ENCODE measurements at places on chromosomes 2 and 18. TPM values are rescaled to one million over a fixed set of nuclear protein-coding genes. Genes with fewer than 3 reads are reported as not detected.
A peak's percentile ranks its signal among the peaks of the same experiment; 100 is the strongest.

DNA sequence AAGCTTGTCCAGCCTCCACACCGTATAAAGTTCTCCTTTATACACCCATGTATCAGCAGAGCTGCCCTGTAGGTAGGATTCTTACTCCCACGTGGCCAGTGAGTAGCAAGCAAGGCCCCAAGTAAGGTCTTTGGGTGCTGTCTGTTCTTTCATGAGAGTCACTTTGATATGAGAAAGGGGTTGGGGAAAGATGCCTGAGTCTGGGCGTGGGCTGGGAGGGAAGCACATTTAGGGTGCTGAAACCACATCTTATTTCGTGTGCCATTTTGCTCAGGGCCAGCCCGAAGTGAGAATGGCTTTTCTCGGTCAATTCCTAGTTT, 436 bp upstream of the ITPRIPL1 start:
- no peak for DNase-seq

DNA sequence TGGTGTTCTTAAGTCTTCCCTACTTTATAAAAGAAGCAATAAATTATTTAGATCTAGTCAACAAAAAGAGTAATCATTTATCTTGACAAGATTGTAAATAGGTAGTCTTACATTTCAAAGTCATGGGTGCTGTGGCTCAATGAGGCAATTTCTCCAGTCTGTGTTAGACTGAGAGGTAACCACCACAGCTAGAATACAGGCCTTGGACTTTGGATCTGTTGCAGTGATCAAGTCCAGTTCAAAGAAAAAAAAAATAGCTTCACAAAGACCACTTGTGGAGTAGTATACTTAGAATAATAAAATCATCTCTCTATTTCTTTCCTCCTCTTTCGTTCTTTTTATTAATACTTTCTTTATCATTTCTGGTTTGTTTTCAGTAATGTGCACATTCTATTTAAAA, 93.1 kb upstream of the FSIP2 start:
- DNase-seq: no peak

DNA sequence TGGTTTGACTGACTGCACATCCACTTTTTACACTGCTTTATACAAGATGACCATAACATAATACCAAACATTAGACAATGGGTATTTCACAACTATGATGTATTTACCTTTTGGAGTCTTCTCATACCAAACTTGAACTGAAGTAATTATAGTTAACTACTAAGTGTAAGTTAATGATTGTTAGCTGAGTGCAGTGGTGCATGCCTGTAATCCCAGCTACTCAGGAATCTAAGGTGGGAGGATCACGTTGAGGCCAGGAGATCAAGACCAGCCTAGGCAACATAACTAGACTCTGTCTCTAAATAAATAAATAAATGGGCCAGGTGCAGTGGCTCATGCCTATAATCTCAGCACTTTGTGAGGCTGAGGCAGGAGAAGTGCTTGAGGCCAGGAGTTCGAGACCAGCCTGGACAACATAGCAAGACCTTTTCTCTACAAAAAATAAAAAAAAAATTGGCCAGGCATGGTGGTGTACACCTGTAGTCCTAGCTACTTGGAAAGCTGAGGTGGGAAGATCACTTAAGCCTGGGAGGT, 44.9 kb upstream of the ORC2 start:
- no peak for DNase-seq

GRCh38 chr2:24915796-24916195, 4.2 kb downstream of the ADCY3 start:
- DNase-seq: no peak

- DNase-seq: no peak
Measured at GRCh38 chr18:61963705-61964104, 70.9 kb upstream of the RNF152 start.

- no peak for DNase-seq
Measured at GRCh38 chr18:48138210-48138609, 207.8 kb upstream of the SMAD2 start.

- DNase-seq: peak; percentile 93
Measured at GRCh38 chr2:207166349-207167098, 776 bp upstream of the KLF7 start.

- no peak for DNase-seq
Measured at GRCh38 chr2:215615803-215616174, 179.9 kb upstream of the FN1 start.

- no peak for DNase-seq
Measured at GRCh38 chr2:181984814-181985631, 630 bp upstream of the PPP1R1C start.

- DNase-seq: no peak
Measured at GRCh38 chr2:205024822-205025518, 479.7 kb downstream of the PARD3B start.

DNA sequence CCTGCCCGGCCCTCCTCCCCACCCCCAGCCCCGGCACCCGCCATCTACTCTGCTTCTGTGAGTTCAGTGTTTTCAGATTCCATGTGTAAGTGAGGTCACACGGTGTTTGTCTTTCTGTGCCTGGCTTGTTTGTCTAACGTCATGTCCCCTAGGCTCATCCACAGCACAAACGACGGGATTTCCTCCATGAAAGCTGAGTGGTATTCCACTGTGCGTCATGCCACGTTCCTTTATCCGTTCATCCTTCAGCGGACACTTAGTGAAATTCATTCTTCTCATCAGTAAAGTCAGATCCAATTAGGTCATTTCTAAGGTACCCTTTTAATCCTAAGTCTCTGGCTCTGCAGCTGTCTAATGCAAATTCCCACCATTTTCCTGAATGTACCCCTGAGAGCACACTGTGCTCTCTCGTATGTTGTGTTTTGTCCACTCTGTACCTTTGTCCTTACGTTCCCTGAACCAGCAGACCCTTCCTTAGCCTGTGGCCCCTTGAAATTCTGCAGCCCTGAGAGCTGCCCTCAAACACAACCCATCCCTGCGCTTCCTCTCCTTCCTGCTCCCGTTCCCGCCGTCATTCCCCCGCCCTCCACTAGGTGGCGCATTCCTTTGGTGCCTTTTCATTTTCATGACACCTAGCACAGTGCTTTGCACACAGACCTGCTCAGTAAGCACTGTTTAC, 44.1 kb downstream of the TRAPPC12 start:
- peak; percentile 88 for DNase-seq

- DNase-seq: no peak
Measured at GRCh38 chr2:161100211-161100895, 59.9 kb upstream of the TANK start.

DNA sequence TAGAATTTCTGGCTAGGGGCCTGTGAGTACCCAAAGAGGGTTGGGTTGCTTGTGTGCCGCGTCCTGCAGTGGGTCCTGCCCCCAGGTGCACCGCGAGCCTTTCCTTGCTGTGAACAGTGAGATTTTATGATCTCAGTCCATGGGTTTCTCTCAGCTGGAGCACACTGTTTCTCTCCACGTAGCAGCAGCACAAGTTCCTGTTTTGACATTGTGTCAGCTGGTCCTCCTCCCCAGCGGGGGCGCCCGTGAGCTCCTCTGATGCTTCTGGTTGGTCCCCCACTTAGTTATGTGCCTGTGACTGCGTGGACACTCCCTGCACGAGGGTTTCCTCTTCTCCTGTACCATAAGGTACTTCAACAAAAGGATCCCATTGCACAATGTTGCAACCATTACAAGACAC, 29.8 kb downstream of the TSHZ1 start:
- no peak for DNase-seq

GRCh38 chr18:76234676-76235060, 260.4 kb downstream of the ZNF516 start:
- no peak for DNase-seq

DNA sequence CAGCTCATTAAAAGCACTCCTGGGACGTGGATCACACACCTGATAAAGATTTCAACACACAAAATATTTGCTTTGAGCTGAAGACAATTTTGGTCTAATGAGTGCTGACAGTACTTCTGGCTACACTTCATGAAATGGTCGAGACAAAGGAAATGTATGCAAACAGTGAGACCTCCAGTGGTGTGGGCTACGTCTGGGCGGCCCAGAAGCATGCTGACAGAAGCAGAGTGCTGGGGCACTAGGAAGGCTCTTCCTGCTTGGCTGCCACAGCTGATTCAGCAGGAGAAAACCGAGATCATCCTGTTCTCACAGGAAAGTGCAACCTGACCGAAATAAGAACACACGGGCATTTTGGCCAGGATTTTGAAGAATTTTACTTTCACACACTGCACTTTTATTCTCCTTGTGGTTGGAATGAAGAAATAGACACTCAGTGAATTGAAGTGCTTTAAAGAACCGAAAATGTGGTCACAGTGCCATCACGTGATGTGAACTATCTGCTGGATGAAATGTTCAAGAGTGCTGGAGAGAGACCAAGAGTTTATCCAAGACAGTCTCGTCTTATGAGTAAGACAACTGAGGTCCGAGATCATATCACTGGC, 149.5 kb downstream of the CCBE1 start:
- no peak for DNase-seq

- DNase-seq: no peak
Measured at GRCh38 chr2:166181813-166182154, 54.0 kb upstream of the SCN1A start.

DNA sequence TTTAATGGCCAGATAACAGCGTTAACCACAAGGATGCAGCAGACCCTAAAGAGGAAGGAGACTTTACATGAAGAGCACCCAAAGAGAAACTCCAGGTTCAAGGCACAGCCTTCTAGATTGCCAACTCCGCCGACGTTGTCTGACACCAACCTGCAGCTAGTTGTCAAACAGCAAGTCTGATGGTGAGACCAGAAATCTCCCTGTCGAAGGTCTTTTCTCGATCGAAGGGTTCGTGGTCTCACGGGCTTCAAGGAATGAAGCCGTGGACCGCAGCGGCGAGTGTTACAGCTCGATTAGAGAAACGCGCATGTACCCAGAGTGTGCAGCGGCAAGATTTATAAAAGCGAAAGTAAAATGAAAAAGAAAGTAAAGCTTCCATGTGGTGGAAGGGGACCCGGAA, 656.3 kb downstream of the XIRP2 start:
- no peak for DNase-seq

GRCh38 chr2:37827911-37828511, 97.1 kb upstream of the RMDN2 start:
- DNase-seq: no peak

GRCh38 chr2:12928197-12928774, 211.6 kb downstream of the TRIB2 start:
- DNase-seq: no peak

GRCh38 chr2:14015113-14015630, 617.3 kb upstream of the LRATD1 start:
- DNase-seq: no peak

The TRPM8 gene
- not detected for total RNA-seq

The LBX2 gene
- total RNA-seq: 1.0 TPM

The KCNS3 gene
- total RNA-seq: not detected

The CPSF3 gene
- 28.8 TPM for total RNA-seq

The SLC1A4 gene
- 78.7 TPM for total RNA-seq

The CHST9 gene
- total RNA-seq: 0.18 TPM

The EDAR gene
- not detected for total RNA-seq

The TTC39C gene
- 11.2 TPM for total RNA-seq

The ERLEC1 gene
- 57.0 TPM for total RNA-seq

The TMEM17 gene
- 2.6 TPM for total RNA-seq

The SERPINB12 gene
- total RNA-seq: not detected

The HYCC2 gene
- 18.9 TPM for total RNA-seq

The LRRC30 gene
- total RNA-seq: not detected

The VIT gene
- total RNA-seq: 11.4 TPM

The ANKRD30BL gene
- total RNA-seq: not detected

The FAM136A gene
- total RNA-seq: 35.0 TPM

The PXDN gene
- total RNA-seq: 488 TPM

The NCKAP1 gene
- total RNA-seq: 165 TPM

The CFAP221 gene
- total RNA-seq: not detected
